Uterus (tissue), 4 donors: ENCODE measurements at places on chromosomes 3 and 15. TPM values are rescaled to one million over a fixed set of nuclear protein-coding genes. Genes with fewer than 3 reads are reported as not detected.

GRCh38 chr15:26166429-26166828 is 303.3 kb upstream of the ATP10A start:
- H3K4me3 ChIP-seq = no peak overlapping the region
- no peaks in the 10 kb centered on the region for H3K36me3 ChIP-seq
- H3K27me3 ChIP-seq = no peaks in the 10 kb centered on the region
- no peak overlapping the region for H3K27ac ChIP-seq
- DNase-seq = no peak

DNA sequence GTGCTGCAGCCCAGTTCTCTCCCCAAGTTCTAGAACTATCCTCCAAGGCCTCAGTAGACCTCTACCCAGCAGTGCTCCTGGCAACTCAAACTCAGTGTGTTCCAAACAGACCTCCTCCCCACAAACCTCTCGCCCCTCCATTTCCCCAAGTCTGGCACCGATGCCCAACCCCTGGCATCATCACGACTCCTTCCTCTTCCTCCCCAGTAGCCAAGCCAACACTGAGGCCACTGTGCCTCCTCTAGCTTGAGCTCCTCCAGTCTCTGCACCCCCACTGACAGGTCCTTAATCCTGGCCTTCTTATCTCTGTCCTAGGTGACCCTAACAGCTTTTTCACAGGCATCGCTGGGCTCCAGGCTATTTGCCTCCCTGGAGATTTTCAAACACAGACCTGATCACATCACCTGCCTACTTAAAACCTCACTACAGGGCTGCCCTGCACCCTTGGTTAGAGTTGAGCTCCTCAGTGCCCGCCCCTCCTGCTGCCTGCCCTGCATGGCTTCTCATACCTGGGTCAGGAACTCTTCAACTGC is 6.8 kb downstream of the ARPIN start:
- no peaks in the 10 kb centered on the region for H3K27me3 ChIP-seq
- H3K36me3 ChIP-seq = no peaks in the 10 kb centered on the region
- no peak overlapping the region for H3K4me3 ChIP-seq
- no peaks in the 10 kb centered on the region for H3K4me1 ChIP-seq

DNA sequence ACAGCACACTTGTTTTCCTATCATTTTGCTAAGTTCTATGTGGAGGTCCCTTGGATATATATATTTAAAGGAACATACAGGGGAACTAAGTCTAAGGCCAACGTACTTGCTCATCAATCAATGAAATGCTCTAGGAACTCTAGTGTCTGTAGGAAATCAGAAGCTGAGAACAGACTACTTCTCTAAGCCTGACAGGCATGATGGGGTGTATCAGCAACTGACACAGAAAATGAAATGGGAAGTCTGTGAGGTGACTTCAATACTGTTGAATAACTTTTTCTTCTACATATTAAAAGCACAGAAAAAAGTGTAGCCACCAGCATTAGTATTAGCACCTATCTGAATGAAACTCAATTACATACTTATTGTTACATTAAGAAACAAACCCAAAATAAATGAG is 56.9 kb upstream of the CSPG5 start:
- no peak overlapping the region for H3K27ac ChIP-seq
- no peaks in the 10 kb centered on the region for H3K36me3 ChIP-seq
- no peak overlapping the region for H3K4me3 ChIP-seq
- H3K4me1 ChIP-seq = no peaks in the 10 kb centered on the region
- no peak for DNase-seq

GRCh38 chr3:28669870-28670269 is 321.2 kb upstream of the AZI2 start:
- H3K4me3 ChIP-seq = no peak overlapping the region
- DNase-seq = no peak
- H3K36me3 ChIP-seq = no peaks in the 10 kb centered on the region

DNA sequence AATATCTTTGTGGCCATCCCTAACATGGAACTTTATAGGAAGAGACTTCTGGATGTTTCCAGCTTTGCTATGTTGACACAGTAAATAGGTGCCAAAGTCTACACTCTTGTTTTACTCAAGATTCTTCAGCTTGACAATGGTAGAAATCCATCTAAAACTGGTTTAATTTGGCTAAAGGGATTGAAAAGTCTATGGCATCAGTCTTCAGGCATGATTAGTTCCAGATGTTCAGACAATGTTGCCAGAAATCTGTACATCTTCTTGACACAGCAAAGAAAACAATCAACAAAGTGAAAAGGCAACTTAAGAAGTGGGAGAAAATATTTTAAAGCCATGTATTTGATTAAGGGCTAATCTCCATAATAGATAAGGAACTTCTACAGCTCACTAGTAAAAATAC is 130.5 kb downstream of the LRRC3B start:
- H3K4me3 ChIP-seq = no peak overlapping the region
- H3K27me3 ChIP-seq = no peaks in the 10 kb centered on the region
- no peak overlapping the region for H3K27ac ChIP-seq
- no peaks in the 10 kb centered on the region for H3K36me3 ChIP-seq

- no peak overlapping the region for H3K4me3 ChIP-seq
- no peaks in the 10 kb centered on the region for H3K36me3 ChIP-seq
- no peaks in the 10 kb centered on the region for H3K4me1 ChIP-seq
- H3K27me3 ChIP-seq = no peaks in the 10 kb centered on the region
Measured at GRCh38 chr3:114861666-114862065, 285.4 kb downstream of the ZBTB20 start.

DNA sequence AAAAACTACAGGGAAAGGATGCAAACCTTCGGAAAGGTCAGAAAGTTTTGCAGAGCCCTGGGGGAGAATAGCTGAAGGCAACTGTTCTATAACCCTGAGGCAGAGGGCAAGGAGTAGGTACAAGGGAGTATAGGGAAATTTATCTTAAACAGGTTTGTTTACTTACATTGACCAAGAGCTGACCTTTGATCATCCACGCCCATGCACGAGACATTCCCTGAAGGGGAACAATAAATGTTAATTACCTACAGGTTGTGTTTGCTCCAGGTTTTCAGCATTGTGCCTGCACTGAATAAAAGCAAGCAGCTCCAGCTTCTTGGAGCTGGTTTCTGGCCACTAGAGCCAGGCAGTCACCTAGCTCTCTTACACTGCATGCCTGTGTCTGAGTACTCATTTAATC is 524.5 kb upstream of the TGFBR2 start:
- H3K36me3 ChIP-seq = no peaks in the 10 kb centered on the region
- no peak overlapping the region for H3K4me3 ChIP-seq
- no peak overlapping the region for H3K27ac ChIP-seq
- no peaks in the 10 kb centered on the region for H3K27me3 ChIP-seq
- DNase-seq = no peak

DNA sequence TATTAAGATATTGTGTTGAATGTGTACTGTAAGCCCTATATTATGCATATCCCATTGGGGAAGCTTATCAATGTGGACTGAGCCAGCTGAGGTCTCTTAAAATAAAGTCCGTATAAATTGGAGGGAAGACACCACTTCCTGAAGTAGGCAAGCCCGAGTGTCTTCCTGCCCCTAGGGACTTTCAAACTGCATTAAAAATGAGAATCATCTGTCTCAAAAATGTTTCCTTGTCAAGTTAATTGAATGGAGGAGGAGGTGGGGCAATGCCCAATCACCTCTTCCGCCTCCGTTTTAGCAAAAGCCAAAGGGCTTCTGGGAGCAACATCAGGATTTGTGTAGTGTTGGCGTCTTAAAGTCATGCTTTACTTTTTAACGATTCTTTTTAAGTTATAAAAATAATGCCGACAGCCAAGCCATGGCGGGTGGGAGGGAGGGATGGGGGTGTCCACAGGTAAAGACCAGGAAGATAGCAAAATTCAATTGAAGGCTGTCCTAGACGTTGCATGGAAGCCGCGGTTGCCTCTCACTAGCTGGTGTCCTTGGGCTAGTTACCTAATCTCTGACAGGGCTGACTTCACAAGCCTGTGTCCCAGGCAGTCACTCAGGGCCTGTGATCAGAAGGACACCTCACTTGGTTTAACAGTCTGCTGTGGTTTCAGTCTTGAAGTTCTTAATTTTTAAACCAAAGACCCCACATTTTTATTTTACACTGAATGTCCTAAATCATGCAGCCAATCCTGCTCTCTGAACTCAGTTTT is 524.9 kb upstream of the PROK2 start:
- DNase-seq = no peak
- no peak overlapping the region for H3K4me3 ChIP-seq
- H3K27me3 ChIP-seq = no peaks in the 10 kb centered on the region
- H3K4me1 ChIP-seq = no peaks in the 10 kb centered on the region

- no peak for DNase-seq
- no peaks in the 10 kb centered on the region for H3K27me3 ChIP-seq
- no peak overlapping the region for H3K4me3 ChIP-seq
- H3K36me3 ChIP-seq = no peaks in the 10 kb centered on the region
- no peaks in the 10 kb centered on the region for H3K4me1 ChIP-seq
Measured at GRCh38 chr15:67242708-67243111, 11.8 kb downstream of the AAGAB start.

GRCh38 chr3:127718916-127719290 is 46.2 kb downstream of the ABTB1 start:
- no peaks in the 10 kb centered on the region for H3K36me3 ChIP-seq
- H3K27ac ChIP-seq = no peak overlapping the region
- no peak for DNase-seq
- H3K27me3 ChIP-seq = no peaks in the 10 kb centered on the region
- H3K4me1 ChIP-seq = no peaks in the 10 kb centered on the region
- H3K4me3 ChIP-seq = no peak overlapping the region

DNA sequence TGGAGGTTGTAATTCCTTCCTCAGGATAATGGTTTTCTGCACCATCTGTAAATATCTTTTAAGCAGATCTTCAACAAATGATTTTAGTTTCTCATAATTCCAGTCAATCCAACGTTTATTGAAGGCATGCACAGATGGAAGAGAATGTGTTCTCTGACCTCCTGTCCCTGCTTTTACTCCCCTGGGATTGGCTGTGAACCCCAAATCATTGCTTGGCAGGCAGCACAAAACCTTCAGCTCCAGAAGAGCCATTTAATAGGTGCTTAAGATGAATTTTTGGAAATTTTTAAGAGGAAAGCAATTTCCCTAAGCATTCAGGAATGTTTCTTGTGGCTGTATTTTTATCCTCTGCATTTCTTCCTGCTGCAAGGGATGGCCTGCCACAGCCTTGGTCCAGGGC is 25.5 kb upstream of the THSD4 start:
- no peaks in the 10 kb centered on the region for H3K36me3 ChIP-seq
- no peak overlapping the region for H3K4me3 ChIP-seq
- no peak for DNase-seq
- no peaks in the 10 kb centered on the region for H3K4me1 ChIP-seq

DNA sequence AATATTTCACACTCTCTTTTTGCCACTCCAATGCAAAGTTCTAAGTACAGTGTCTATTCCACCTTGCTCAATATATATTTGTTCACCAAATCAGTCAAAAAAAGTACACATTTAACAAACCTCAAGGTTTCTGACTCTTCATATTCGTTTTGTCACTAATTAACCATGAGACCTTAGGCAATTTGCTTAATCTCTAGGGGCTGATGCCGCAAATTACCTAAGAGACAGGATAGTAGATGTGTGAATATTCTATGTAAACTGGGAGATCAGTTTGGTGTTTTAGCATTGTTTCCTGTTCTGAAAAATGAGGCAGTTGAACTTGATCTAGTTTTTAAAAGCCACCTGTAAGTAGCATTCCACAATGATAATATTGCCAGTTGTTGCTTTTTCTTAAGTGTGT is 182.5 kb upstream of the KCNH8 start:
- no peak overlapping the region for H3K27ac ChIP-seq
- H3K4me3 ChIP-seq = no peak overlapping the region
- H3K27me3 ChIP-seq = no peaks in the 10 kb centered on the region
- DNase-seq = no peak

DNA sequence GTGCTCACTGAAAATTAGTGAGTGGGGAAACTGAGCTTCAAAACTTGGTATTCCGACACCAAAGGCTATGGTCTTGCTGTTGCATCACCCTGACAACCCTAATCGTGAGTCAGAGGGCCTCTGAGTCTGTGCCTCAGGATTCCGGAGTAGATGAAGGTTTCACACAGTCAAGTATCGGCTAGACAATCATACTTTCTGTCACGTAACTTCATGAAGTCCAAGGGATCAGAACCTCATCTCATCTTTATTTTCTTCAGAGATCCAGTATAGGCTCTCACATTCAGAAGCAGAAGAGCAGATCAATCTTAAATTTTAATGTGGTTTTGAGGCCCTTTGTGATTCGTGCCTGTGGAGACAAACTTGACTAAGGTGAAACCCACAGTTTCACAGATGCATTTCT is 26.1 kb upstream of the NECTIN3 start:
- no peaks in the 10 kb centered on the region for H3K36me3 ChIP-seq
- no peaks in the 10 kb centered on the region for H3K4me1 ChIP-seq
- no peak overlapping the region for H3K27ac ChIP-seq
- no peaks in the 10 kb centered on the region for H3K27me3 ChIP-seq
- H3K4me3 ChIP-seq = no peak overlapping the region

Gene ANKRD34C
- total RNA-seq = not detected

Gene ZDHHC3
- total RNA-seq = 70.9 TPM

Gene CDV3
- total RNA-seq = 107 TPM

Gene TKT
- total RNA-seq = 74.5 TPM
